ENCODE measurements at places on chromosomes 7 and 10. TPM values are rescaled to one million over a fixed set of nuclear protein-coding genes. Genes with fewer than 3 reads are reported as not detected.

Gene AKR1C4
- not detected for total RNA-seq

Gene CABCOCO1
- total RNA-seq: not detected

Gene PRPS1L1
- total RNA-seq: not detected

Gene CRCP
- total RNA-seq: 27.0 TPM

Gene CUX1
- 14.4 TPM for total RNA-seq

Gene CALD1
- 198 TPM for total RNA-seq

Gene SPDYE9
- not detected for total RNA-seq

Gene WIPF3
- total RNA-seq: not detected

Gene RPEL1
- total RNA-seq: 0.20 TPM

Gene ZFAND4
- total RNA-seq: 5.2 TPM

Gene FAM241B
- 0.20 TPM for total RNA-seq

Gene OPN4
- not detected for total RNA-seq

Gene ANKRD16
- 3.5 TPM for total RNA-seq

Gene SPDYE16
- total RNA-seq: not detected

Gene TSPAN33
- total RNA-seq: 0.44 TPM

Gene PTPN20
- total RNA-seq: 1.4 TPM

Gene RBM20
- total RNA-seq: 2.0 TPM
